AG10803 (cell line): ENCODE measurements at places on chromosomes 3 and 15.

GRCh38 chr3:10347648-10348403 is 26.9 kb upstream of the SEC13 start:
- no peak for DNase-seq

DNA sequence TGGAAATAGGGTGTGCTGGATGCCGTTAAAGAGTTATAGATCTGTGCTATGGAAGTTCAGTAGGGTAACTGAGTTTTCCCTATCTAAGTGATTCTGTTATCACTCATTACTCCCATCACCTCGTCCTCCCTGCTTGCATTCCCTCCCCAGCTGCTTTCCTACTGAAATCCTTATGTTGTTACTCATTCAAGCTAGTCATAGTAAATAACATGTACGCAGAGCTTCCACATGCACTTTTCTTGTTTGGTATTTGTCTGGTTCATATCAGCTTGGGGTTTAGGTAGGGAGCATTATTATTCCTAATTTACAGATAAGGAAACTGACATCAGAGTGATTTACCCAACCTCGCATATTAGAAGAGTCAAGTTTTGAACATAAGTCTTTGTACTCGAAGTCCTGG is 135.1 kb downstream of the HCN4 start:
- DNase-seq: no peak

DNA sequence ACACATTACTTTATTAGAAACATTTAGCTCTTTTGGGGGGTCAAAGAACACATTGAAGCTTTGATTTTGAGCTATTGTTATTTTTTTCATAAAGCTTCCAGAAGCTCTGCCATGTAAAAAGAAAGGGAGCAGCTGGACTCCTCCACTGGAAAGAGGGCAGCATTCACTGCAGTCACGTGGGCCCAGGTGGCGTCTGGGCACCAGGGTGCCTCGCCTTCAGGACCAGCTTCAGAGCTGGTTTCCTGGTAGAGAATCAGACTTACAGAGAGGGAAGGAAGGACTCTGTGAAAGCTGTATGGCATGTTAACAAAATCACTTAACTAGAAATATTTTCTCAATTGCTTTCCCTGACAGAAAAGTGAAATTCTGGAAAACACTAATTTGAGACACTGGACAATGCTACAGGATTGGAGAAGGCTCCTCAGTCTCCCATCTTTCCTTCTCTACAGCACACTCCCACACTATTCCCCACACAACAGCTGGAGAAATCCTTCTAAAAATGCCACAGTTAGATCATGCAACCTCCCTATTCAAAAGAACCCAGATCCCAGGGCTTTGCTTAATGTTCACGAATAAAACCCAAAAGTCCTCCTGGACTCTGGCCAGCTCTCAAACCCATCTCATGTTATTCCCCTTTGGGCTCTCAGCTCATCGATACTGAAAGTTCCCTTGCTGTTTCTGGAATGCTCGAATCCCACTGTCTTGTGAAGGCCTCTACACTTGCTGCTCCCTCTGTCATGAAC is 83.2 kb downstream of the NFKBIZ start:
- no peak for DNase-seq

- DNase-seq: peak; percentile 90
These were observed 75.5 kb downstream of the ZBTB20 start for GRCh38 chr3:115071601-115072000.

- peak; percentile 59 for DNase-seq
These were observed 120.1 kb downstream of the ANP32A start for GRCh38 chr15:68700455-68701123.

GRCh38 chr3:126939338-126939718 is 43.6 kb upstream of the PLXNA1 start:
- no peak for DNase-seq

- DNase-seq: no peak
These were observed 340.9 kb upstream of the ICE2 start for GRCh38 chr15:60819860-60820259.

GRCh38 chr3:115588201-115589115 is 34.9 kb upstream of the GAP43 start:
- DNase-seq: no peak

- no peak for DNase-seq
These were observed 5.3 kb downstream of the P2RY12 start for GRCh38 chr3:151379083-151379734.

- no peak for DNase-seq
These were observed 140.4 kb downstream of the NEK10 start for GRCh38 chr3:27228805-27229204.

GRCh38 chr3:42814914-42815507 is 5.8 kb downstream of the ACKR2 start:
- no peak for DNase-seq

DNA sequence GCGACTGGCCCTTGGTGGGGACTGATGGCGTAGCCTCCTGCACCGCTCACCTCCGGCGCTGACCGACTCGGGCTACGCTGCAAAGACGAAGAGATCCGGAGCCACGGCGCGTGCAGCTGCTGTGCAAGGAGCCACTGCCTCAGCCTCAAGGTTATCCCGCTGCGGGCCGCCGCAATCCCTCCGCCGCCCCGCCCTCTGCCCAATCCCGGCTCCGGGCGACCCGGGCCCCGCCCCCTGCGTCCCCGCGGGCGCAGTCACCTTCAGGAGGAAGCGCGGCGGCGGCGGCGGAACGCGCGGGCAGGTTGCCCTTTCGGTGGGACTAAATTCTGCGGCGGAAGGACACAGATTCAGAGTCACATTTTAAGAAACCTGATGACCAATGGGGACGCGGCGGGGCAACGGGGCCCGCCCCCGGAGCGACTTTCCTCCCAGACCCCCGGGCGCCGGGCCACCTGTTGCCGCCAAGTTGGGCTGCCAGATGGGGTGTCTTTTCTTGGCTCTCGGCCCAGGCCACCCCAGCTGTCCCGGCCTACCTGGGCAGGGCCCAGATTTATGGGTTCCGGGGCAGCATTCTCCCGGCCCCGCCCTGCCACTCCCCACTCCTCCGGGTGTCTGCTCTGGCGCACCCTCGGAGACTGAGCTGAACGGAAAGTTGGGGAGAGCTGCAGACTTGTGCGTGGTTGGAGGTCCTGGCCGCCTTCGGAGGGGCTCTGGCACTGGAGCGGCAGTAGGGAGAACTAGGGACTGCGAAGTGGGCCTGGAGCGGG is at the start of gene PKM:
Gene PKM (minus strand): TSS at position 125 of the 767 bp plus-strand sequence. CDS start 12,093 bp downstream, outside the sequence.
- DNase-seq: peak; percentile 99

- no peak for DNase-seq
These were observed 289.0 kb downstream of the NEK10 start for GRCh38 chr3:27080258-27080525.
